ENCODE measurements at places on chromosomes 16 and 17.

GRCh38 chr16:23484510-23485256, 25.6 kb downstream of the GGA2 start:
- no peak for DNase-seq

DNA sequence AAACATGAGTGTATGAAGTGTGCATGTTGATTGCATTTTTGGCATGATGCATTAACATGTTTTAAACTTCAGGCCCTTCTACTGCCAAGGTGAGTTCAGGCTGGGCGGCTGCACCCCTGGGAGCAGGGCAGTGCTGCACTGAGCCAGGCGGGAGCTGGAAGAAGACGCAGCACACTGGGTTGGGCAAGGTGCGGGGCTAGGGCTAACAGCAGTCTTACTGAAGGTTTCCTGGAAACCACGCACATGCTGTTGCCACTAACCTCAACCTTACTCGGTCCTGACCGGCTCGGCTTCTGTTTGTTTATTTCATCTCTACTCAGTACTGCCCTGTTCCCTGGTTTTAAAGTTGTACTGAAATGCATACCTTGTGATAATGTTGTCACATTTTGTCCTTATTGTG, 61.0 kb downstream of the MAP2K4 start:
- no peak for DNase-seq

- no peak for DNase-seq
These were observed 182.9 kb downstream of the CCDC182 start for GRCh38 chr17:57562184-57562698.

DNA sequence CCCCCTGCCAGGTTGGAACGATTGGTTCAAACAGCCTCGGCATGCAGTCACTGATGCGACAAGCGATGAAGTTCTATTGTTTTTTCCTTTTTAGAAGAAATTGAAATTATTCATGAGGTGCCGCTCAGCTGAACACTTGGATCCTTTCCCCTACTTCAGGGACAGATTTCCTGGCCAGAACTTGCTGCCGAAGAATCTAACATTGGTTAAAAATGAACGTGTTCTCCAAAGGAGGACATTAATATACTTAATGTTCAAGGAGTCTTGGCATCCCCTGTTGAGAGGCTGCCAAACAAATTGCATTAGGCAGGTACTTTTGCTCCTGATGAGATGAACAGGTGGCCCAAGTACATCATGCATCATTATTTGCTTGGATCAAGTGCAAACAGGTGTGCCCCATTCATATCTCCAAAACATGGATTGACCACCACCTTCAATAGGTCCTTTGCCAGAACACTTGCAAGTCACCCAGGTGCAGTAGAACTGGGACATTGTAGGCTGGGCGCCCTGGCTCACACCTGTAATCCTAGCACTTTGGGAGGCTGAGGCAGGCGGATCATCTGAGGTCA, 437.2 kb downstream of the HAPSTR1 start:
- no peak for DNase-seq

- DNase-seq = no peak
These were observed 1.7 kb downstream of the TMEM170A start for GRCh38 chr16:75462806-75463205.

GRCh38 chr17:12402963-12403622, 262.6 kb upstream of the MYOCD start:
- no peak for DNase-seq

GRCh38 chr16:31428279-31428597, at the start of gene COX6A2:
COX6A2 (minus strand) TSS chr16:31428360; CDS start chr16:31428325, 35 bp downstream.
- no peak for DNase-seq

DNA sequence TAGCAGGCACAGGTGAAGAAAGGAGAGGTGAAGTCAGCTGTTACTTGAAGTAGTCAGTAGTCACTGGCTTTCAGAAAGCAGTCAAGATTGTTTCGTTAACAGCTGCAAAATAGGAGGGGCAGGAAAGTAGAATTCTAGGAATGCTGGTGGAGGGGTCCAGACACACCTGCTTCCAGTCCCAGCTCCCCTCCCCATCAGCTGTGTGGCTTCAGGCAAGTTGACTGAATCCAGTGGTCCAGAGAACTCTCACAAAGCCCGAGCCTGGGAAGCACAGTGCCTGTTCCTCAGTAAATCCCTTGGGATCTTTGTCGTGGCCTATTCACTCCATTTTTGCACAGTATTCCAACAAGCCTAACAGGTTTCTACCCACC, 4.6 kb upstream of the SOCS1 start:
- no peak for DNase-seq

DNA sequence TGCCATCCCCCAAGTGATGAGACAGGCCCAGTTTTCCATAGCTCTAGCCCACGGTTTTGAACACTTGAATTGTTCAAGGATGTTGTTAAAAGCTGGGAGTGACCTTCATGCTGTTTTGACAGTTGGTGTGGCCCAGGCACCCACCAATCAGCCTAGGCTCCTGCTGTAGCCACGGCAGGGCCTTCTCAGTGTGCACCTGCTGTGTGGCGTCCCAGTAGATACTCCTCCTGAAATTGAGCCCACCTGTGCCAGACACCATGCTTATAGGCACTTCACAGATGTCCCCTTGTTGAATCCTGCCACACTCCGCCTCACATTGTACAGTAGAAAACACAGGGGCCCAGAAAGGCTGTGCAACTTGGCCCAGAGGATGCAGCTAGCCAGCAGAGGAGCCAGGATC, 86.4 kb downstream of the SOCS1 start:
- DNase-seq = no peak

DNA sequence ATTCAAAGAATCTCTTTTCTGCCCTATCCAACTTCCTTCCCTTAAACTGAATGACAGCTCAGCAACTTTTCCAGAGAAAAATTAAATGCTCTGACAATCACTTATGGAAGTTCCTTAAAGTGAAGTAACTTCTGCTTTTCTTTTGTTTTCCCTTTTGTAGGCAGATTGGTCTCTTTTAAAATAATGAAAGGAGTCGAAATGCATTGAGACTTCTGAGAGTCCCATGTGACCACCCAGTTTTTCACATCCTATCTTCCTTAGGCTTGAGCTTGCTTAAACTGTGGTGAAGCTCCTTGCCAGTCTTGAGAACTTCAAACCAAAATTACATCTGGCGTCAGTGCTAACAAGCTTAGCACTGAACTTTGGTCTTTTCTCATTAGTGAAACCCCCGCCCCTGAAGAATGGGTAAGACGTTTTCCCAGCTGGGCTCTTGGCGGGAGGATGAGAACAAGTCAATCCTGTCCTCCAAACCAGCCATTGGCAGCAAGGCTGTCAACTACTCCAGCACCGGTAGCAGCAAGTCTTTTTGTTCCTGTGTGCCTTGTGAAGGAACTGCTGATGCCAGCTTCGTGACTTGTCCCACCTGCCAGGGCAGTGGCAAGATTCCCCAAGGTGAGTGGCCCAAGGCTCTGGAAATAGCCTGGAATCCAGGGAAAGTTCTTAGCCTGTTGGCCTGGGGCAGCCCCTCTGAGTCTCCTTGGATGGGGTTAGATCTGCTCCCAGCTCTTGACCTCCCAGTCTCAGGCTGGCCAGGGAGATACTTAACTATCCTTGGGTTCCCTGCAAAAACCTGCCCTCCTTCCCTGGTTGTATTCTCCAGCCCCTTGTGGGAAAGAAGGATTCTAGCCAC, 1.2 kb downstream of the TMEM106A start:
- DNase-seq = no peak

DNA sequence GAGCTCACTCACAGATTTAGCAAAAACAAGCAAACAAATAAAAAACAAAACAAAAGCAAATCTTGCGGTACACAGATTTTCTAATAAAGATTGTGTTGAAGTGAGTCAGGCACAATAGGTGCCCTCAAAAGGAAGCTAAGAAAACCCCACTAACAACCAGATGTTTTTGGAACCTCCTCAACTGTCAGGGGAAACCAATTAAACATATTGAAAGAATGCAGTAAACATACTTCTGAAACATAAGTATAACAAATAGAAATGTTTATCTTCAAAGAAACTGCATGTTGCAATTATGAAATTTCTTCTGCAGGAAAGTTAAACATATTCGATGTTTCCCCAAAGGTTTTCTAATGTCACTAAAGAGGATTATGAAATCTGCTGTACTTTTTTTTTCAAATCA, 110.5 kb upstream of the CORO6 start:
- no peak for DNase-seq

DNA sequence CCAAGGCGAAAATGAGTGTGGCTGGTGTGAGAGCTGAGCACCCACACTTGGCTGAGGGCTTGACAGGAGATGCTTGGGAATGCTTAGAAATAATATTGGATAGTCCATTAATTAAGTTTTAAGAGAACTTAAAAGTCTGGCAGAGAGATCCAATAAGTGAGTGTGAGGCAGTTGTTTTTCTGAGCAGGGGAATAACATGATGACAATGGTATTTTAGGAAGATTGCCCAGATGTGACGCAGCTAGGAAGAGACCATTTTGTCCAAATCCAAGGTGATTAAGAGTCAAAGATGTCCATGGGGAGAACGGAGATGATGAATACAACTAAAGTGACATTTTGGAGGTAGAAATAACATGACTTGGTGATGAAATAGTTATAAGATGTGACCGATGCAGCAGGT, 102.8 kb upstream of the AXIN2 start:
- no peak for DNase-seq

DNA sequence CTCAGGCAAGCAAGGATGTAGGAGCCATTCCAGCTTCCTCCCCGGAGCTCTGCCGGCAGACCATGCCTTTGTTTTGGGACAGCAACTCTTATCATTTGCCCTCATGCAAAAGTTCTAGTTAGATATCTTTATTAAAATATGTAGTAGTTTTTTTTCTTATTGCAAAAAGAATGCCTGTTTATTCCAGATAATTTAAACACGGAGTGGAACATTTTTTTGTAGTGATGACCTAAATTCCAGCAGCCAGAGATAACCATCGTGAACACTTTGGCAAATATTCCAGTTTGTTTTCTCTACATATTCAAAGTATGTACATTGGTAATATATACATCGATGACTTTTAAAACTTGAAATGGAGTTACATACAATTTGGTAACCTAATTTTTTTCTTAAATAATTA, 54.8 kb downstream of the CRISPLD2 start:
- DNase-seq = no peak

GRCh38 chr17:4719684-4720221, 9.3 kb downstream of the ARRB2 start:
- no peak for DNase-seq

- no peak for DNase-seq
These were observed 56.6 kb downstream of the RAP1GAP2 start for GRCh38 chr17:2852729-2853282.

GRCh38 chr16:1452530-1452929, 8.2 kb upstream of the CCDC154 start:
- DNase-seq = no peak

DNA sequence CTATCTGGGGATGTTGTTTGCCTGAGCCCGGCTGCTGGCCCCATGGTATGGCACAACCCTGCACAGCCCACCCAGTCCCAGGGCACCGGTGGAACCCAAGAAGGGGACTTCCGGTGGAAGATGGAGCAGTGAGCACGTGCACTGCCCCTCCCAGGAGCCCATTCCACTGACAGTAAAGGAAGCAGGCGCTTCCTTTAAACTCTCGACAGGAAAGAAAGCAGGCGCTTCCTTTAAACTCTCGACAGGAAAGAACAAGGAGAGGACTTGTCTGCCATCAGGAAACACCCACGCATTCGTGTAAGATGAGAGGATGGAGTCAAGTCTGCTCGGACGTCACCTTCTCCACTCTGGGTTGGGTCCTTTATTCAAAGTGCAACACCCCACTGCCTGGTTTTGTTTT, 53.7 kb downstream of the IL21R start:
- DNase-seq = no peak

DNA sequence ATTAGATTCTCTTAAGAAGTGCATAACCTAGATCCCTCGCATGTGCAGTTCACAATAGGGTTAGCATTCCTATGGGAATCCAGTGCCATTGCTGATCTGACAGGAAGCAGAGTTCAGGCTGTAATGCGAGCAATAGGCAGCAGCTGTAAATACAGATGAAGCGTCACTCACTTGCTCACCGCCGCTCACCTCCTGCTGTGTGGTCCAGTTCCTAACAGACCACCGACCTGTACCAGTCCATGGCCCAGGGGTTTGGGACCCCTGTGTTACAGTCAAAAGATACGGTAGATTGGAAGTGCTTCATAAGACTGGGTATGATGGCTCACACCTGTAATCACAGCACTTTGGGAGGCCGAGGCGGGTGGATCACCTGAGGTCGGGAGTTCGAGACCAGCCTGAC, 2.8 kb downstream of the STAT5A start:
- no peak for DNase-seq

DNA sequence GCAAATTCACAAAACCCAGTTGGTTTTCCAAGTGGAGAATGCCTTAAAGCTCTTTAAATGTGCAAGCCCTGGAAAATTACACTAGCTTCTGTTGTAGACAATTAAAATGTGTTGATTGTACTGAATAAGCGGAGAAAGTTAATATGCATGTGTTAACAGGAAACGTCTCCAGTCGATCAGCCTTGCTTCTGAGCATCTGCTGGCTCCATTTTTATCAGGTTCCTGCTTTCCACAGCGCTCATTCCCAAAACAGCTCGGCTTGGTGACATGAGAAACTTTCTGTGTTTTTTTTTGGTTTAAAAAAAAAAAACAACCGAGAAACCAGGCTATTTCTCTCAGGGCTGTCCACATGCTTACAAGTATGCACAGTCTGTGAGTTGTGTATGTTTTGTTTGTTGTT, 60.7 kb downstream of the VPS35L start:
- no peak for DNase-seq

- no peak for DNase-seq
These were observed 8.0 kb downstream of the FBF1 start for GRCh38 chr17:75932852-75933251.

DNA sequence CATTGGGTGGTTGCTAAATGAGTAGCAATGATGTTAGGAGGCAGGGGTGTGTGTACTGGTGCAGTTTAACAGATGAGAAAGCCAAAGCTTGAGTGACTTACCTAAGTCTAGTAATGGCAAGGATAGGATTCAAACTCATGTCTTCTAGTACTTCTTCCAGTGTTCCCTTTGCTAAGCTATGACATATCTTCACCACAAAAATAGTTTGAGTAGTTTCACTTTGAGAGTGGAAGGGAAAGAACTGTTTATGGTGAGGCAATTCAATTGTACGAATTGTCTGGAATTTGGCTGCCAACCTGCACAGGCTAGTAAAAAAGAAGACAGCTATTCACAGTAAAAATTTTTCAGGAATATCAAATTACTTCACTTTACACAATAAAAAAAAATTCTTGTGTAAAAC, 138.0 kb downstream of the NLK start:
- no peak for DNase-seq
